Ammon's horn (tissue), 1 donor: ENCODE measurements at places on chromosomes 6 and 20.

- no peak for DNase-seq
Observed at GRCh38 chr20:5810800-5811422, 60.7 kb downstream of the SHLD1 start.

- no peak for DNase-seq
Observed at GRCh38 chr6:34295721-34296120, 46.9 kb upstream of the SMIM29 start.

- DNase-seq = no peak
Observed at GRCh38 chr6:155352811-155353210, 38.5 kb upstream of the TFB1M start.

GRCh38 chr6:15619330-15619729 lies 43.5 kb downstream of the DTNBP1 start:
- DNase-seq = no peak

DNA sequence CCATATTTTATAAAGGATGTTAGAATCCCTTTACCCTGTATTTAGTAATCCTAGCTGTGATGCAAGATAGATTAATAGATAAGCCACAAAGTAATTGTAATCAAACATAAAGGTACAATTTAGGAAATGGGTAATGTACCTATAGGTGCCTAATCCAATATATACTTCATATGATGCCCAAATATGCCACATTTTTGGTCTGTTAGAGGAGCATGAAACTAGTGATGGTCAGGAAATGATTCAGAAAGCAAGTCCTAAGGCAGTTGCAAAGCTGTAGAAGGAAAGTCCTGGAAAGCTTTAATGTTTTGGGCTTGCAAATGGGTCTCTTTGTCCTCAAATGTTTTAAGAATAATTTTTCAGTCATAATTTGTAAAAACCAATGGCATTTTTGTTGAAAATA lies 76.6 kb upstream of the PTPRK start:
- DNase-seq = no peak
